Cerebellar nuclear complex (tissue), 1 donor: ENCODE measurements at places on chromosomes 5 and 9.
A peak's percentile ranks its signal among the peaks of the same experiment; 100 is the strongest.

DNA sequence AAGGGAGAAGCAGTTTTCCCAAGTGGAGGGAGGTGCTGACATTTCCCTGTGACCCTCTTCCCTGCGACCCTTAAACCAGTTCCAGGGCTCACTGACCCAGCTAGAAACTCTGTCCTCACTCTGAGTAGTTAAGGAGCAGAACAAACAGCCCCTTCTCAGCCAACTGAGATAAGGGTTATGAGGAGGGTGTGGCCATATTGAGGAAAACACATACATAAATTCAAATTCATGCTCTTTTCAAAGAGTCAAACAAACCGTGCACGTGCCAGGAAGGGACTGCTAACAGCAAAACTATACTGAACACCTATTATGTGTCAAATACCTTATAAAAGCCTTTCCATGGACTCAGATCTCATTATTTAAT, 4.9 kb upstream of the AKNA start:
- DNase-seq = no peak

GRCh38 chr5:50967563-50968355, 301.3 kb downstream of the PARP8 start:
- DNase-seq = no peak

GRCh38 chr9:115673599-115673998, 480.0 kb upstream of the PAPPA start:
- DNase-seq = no peak

GRCh38 chr9:76433406-76433805, 25.6 kb upstream of the GCNT1 start:
- no peak for DNase-seq

GRCh38 chr5:112049738-112050137, 292.7 kb upstream of the NREP start:
- no peak for DNase-seq

DNA sequence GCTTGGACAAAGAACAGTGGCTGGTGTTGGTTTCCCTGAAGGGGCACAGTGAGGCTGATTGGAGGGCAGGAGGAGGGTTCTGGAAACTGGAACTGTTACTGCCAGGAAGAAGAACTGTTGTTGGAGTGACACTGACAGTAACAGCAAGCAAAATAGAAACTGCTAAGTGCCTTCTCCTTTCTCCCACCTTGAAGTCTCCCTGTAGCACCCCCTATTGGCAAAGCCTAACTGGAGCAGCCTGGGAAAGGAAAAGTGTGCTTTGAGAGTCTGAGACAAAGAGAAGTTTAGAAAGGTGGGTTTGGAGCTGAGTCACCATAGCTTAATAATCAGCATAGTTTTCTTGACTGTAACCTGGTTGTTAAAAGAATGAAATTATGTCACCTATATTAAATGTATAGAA, 2.5 kb upstream of the TMEM174 start:
- DNase-seq = no peak

GRCh38 chr9:20623748-20624124, 1.4 kb upstream of the MLLT3 start:
- no peak for DNase-seq

GRCh38 chr5:76601470-76601869, 21.7 kb downstream of the F2RL2 start:
- no peak for DNase-seq

DNA sequence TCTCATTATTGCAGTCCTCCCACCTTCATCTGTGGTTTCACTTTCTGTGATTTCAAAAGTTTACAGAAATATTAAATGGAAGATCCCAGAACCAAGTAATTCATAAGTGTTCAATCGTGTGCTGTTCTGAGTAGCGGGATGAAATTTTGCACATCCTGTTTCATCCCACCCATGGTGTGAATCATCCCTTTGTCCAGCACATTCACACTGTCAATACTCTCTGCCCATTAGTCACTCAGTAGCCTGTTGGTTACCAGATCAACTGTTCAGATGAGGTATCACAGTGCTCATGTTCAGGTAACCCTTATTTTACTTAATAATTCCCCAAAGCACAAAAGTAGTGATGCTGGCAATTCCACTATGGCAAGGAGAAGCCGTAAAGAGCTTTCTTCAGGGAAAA, 26.8 kb downstream of the FAM81B start:
- no peak for DNase-seq

GRCh38 chr5:142551338-142552067, 134.4 kb downstream of the FGF1 start:
- no peak for DNase-seq

GRCh38 chr5:118325931-118326330, 662.4 kb downstream of the DTWD2 start:
- no peak for DNase-seq

- no peak for DNase-seq
Measured at GRCh38 chr5:142643634-142644033, 42.3 kb downstream of the FGF1 start.

- peak; percentile 37 for DNase-seq
Measured at GRCh38 chr9:127877566-127877998, at the start of gene AK1. Gene AK1 (minus strand): TSS chr9:127877675. CDS start chr9:127874617, 3,058 bp downstream.

DNA sequence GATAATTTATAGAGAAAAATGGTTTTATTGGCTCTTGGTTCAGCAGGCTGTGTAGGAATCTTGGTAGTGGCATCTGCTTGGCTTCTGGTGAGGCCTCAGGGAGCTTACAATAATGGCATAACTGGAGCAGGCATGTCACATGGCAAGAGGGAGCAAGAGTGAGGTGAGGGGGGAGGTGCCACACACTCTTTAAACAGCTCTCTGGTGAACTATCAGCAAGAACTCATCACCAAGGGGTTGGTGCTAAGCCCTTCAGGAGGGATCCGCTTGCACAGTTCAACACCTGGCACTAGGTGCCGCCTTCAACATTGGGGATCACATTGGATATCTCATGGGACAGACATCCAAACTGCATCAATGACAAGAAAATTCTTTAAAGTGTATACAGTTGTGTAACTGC, 10.5 kb downstream of the GPBP1 start:
- no peak for DNase-seq

GRCh38 chr5:39755986-39756385, 331.2 kb upstream of the DAB2 start:
- no peak for DNase-seq

DNA sequence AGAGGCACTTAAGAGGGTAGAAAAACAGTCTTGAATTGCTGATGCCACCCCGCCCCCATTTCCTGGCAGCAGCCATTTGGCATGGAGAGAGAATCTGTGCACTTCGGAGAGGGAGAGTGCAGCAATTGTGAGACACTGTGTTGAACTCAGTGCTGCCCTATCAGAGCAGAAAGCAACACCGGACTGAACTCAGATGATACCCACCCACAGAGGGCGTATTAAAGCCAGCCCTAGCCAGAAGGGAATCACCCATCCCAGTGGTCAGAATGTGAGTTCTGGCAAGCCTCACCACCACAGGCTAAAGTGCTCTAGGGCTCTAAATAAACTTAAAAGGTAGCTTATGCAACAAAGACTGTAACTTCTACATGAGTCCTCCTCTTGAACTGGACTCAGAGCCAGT, 88.4 kb upstream of the RGS7BP start:
- DNase-seq = no peak

- DNase-seq = no peak
Measured at GRCh38 chr5:74672215-74672877, 12.7 kb upstream of the HEXB start.

GRCh38 chr9:119094086-119094485, 275.1 kb downstream of the BRINP1 start:
- no peak for DNase-seq

DNA sequence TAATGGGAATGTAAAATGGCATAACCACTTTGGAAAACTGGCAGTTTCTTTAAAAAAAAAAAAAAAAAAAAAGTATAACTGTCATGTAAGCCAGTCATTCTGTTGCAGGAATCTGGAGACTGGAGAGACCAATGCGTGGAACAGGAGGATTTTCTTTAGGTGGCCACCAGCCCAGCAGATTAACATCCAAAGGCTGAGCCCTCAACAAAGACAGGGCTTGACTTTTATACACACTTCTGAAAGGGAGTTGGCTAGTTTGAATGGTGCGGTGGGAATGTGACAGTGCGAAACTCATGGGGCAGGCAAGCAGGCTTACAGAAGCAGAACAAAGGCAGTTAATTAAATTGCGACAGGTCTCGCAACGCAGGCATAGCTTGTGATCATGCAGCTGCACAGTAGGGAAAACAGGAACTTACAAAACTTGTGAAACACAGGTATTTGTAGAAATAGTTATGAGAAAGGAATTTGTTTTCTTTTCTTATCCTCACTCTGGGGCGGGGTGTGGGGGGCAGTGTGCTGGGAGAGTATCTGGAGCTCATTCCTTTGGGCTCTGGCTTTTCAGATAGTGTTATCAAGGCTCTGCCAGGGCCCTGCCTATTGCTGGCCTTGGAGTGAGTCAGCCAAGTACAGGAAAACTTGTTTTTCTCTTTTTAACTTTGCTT, 12.0 kb downstream of the UIMC1 start:
- DNase-seq = no peak

DNA sequence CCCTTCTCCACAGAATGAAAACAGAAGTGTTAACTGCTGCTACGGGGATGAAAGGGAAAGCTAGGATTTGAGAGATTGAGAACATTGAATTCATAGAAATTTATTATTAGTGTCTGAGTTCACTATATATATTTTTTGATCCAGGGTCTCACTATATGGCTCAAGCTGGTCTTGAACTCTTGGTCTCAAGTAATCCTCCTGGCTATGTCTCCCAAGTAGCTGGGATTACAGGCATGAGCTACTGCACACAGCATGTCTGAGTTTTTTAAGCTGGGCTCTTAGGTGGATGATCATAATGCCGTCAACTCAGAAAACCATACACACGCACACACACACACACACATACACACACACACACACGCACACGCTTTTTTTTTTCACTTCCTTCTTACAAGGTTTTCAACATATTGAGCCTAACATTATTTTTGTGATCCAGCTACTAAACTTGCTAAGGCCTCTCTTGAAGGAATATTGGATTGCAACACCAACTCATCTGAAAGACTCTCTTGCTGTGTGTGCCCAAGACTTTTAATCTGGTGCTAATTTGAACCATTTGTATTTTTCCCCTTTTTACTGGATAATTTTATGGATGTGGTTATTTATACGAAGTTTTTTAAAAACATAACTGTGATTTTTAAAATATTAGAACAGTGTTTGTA, 1045.4 kb downstream of the DTWD2 start:
- DNase-seq = no peak

GRCh38 chr5:126674145-126674544, 73.4 kb downstream of the PHAX start:
- DNase-seq = no peak

DNA sequence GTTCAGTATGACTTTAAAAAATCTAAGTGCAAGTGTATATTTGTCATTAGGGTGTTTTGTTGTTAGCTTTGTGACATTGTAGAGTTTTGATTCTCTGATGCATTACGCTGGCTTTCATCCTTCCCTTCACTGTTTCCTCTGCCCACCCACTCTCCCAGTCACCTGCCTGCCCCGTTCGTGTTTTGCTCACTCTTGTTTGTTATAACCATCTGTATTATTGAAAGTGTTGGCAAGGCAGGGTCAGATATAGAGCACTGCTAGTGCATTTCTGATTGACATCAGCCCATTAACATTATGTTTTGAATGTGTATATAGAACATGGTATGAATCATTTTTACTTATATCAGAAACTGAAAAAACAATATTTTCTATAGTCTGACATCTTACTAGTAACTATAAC, 27.3 kb downstream of the SCGB3A1 start:
- DNase-seq = no peak

DNA sequence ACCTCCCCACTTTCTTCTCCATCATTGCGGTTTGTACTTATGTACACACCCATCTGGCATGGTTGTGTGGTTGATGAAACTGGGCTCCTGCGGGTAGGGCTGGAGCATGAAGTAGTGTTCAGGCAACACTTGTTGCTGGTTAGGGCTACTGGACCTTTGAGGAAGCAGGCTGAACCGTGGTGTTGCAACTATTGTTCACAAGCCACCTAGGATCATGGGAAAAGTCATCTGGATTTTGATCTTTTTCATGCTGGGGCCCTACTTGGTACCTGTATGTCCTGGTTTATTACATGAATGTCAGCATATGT, 40.1 kb upstream of the TIFAB start:
- DNase-seq = no peak

DNA sequence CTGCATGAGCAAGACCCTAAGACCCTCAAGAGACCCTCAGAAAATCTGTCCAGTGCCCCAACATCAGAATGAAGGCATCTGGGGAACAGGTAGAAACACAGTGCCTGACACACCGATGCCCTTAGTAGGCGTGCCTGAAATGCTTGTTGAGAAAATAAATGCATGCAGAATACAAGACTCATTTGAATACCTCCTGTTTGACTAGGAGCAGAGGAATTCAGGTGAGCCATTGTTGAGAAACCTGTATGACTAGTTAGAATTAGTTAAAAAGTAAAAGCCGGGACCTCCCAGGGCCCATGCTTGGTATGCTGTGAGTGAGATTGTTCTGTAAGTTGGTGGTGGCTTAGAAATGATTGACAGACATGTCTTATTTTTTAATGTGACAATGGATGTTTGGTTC, 55.0 kb downstream of the WWC1 start:
- no peak for DNase-seq

GRCh38 chr5:151196556-151197290, 27.2 kb downstream of the CCDC69 start:
- no peak for DNase-seq

DNA sequence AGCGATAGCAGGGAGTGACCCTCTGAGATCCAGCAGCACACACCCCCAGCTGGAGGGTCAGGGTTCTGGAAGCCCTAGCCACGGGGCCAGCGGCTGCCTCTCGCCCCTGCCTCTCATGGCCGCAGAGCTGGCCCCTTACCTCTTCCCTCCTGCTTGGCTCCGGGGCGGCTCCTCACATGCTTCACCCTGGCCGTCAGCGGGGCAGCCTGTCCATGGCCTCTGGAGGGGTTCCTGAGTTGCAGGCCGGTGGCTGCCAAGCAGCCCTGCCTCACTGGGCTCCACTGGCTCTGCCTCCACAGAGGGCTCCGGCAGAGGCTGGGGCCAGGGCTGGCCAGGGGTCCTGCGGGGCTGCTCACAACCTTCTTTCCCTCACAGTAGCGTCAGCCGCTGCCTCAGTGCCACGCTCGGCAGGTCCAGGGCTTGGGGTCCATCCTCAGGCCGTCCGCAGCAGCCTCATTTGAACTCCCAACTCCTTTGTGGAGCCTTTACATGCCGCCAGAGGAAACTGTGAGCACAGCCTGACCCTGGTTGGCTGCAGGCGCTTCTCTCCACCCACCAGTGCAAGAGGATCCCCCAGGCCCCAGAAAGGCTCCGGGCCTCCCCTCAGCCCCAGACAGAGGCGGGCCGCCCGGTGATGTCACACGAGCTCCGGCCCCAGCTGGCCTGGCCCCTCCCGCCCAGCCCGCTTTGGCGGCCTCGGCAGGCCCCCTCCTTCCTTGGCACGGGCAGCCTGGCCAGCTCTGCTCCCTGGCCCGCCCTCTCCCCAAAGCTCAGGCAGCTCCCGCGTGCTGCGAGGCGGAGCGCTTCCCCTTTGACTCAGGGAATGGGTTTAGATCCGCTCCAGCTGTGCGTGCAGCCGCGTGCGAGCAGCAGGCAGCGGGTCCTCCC, at the start of gene ANGPTL2:
Gene ANGPTL2, minus strand, starts transcription at position 460 of the 888 bp plus-strand sequence. CDS start 13,904 bp downstream, outside the sequence.
- DNase-seq = peak; percentile 62

GRCh38 chr9:27653246-27653645, 80.0 kb upstream of the C9orf72 start:
- no peak for DNase-seq

- DNase-seq = no peak
Measured at GRCh38 chr9:125757834-125758233, 10.7 kb downstream of the PBX3 start.

GRCh38 chr9:78971540-78971939, 600.2 kb upstream of the TLE4 start:
- DNase-seq = no peak
